ENCODE measurements at places on chromosomes 13 and 19.

GRCh38 chr19:18438331-18439024, 545 bp upstream of the ISYNA1 start:
- DNase-seq: no peak

DNA sequence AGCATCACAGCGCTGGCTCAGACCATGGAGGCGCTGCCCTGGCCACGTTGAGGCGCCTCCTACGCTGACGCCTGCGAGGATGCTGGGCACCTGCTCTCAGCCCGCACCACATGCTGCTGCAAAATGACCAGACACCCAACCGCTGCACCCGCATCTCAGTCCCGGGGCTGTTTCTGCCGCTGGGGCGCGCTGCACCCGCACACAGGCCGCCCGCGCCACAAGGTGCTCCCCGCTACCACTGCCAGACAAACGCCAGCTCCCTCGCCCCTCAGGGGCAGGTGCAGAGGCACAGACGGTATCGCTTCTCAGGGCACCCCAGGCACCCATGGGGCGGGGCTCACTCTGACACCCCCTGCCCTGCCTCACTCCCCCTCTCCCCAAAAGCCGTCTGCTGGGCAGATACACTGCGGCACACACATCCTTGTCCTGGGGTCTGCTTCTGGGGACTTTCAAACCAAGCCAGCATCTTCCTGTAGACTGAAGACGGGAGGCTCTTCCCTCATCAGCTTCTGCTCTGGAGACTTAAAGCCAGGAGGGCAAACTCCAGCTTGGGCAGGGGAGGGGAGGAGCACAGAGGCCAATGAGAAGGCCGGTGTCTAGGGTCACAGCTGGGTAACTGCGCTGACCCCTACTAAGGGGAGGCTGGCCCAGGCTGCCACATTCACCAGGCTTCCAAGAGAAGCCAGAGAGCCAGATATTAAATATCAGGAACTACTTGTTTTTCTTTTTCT, 16.3 kb downstream of the CHERP start:
- no peak for DNase-seq

DNA sequence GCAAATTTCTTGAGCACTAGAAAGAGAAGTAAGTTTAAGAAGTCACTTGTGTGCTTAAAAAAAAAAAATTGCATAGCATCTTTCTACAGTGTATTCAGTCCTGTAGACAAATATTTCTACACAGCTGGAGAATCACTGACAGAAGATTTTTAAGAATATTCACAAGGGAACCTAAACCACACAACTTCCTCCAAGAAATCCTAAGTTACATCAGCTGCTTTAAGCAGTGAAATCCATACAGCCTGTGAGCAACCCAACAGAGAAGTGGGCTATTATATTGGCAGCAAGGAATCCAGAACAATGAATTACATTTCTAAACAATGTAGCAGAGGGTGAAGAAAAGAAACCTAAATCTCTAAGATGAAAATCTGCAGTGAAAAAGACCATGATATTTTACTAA, 1.5 kb downstream of the DOCK9 start:
- DNase-seq: no peak

DNA sequence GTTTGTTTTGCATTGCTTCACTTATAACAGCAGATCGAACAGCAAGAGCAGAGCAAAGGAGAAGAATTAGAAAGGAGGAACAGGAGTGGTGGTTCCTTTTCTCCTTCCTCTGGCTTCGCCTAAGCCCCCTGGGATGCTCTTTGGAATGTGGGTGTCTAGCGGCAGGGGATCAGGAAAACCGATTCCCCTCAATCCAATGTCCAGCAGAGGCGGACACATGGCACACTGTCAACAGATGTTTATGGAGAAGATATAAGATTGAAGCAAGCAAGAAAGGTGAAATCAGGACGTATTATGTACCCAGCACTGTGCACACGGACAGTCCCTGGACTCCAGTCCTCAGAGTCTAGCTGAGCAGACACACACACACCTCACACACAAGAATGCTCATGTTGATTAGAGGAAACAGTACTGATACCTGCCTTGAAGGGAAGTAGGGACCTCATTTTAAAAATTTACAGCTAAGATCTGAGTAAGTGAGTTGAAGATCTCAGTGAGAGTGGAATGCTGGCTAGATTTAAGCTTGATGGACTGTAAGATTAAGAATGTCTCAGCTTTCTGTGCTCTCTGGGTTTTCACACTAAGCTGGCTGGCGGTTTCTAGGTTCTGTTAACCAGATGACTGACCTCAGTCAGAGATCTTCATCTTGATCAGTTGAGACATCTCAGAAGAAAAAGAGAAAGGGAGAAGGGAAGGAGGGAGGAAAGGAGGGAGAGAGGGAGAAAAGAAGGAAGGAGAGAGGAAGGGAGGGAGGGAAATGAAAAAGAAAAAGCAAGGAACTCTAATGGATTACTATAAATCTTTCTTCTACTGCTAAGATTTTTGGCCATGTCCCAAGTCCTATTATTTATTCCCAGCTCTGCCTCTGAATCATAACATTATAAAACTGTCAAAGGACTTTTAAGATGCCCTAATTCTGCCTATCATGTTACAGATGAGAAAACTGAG, 44.8 kb downstream of the FLT1 start:
- no peak for DNase-seq

- no peak for DNase-seq
Observed at GRCh38 chr19:10503002-10503789, at the start of gene KEAP1. KEAP1 (minus strand) TSS chr19:10503356; CDS start chr19:10500033, 3,323 bp downstream.

DNA sequence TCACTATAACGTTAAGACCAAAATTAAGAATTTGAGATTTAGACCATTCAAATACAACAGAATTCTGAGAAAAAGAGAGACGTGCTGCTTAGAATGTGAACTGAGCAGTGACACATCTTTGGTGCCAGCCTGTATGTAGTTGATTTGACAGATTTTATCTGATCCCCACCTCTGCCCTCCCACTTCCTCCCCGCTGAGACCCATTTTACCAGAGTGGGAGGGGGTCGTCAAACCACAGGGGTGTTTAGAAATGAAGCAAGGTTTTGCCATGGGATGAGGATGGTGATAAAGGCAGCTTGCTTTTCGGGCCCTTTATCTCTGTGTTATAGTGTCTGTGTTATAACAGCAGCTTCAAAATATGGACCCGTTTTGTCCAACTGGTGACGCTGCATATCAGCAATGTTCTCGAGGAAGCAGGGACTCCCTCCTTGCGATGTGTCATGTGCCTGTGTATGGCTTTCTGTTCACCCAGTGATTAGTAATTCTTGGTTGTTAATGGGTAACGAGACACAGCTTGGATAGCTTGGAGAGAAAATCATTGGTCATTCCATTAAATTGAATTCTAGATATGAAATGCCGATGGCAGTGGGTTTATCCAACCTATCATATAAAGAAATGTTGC, 125.0 kb downstream of the HS6ST3 start:
- no peak for DNase-seq

- no peak for DNase-seq
Observed at GRCh38 chr19:9865732-9866501, 30.8 kb downstream of the PIN1 start.

- no peak for DNase-seq
Observed at GRCh38 chr19:27806471-27807070, 1406.4 kb downstream of the UQCRFS1 start.

GRCh38 chr13:100917011-100917410, 242.4 kb upstream of the TMTC4 start:
- no peak for DNase-seq

DNA sequence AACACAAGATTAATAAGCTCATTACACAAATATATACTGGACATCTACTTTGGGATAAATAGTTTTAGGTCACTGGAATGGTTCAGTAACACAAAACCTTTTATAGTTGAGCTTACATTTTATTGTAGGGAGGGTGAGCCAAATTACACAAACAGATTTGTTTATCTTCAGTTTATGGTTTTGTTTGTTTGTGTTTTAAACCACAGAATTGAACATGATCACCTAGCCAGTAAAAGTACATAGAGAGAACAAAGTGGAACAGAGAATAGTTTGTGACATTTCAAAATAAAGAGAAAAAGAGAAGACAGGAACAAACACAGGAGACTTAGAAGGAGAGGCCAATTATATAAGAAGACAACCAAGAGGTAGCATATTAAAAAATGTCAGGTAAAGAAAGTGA, 1930.2 kb upstream of the PCDH20 start:
- DNase-seq: no peak

Measured in C1 segment of cervical spinal cord (tissue), 14 donors.